ENCODE measurements at places on chromosomes 1 and 21. TPM values are rescaled to one million over a fixed set of nuclear protein-coding genes. Genes with fewer than 3 reads are reported as not detected.

DNA sequence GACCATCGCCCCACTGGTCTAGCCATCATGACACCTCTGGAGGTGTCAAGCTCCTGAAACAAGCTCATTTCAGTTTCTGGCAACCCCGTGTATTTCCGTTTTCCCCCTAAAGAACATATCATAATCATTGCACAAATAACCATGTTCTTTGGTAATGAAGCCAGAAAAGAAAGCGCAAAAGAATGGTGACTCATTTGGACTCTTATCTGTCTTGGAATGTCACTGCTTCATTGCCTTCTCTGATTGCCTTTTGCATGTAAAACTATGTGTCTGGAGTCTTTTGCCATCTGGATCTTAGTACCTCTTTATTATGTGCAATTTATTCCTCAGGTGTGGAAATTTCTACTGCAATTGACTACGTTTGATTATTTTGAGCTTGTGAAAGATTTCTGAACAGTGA lies 110.5 kb downstream of the COLGALT2 start:
- no peak overlapping the region for H3K27ac ChIP-seq
- DNase-seq: no peak
- H3K4me3 ChIP-seq: no peak overlapping the region
- peaks cover 10% of the 10 kb centered on the region for H3K36me3 ChIP-seq
- H3K27me3 ChIP-seq: no peaks in the 10 kb centered on the region

The KDM1A gene
- total RNA-seq: 60.9 TPM

The OR2T35 gene
- total RNA-seq: not detected

The PRAMEF5 gene
- total RNA-seq: not detected

DNA sequence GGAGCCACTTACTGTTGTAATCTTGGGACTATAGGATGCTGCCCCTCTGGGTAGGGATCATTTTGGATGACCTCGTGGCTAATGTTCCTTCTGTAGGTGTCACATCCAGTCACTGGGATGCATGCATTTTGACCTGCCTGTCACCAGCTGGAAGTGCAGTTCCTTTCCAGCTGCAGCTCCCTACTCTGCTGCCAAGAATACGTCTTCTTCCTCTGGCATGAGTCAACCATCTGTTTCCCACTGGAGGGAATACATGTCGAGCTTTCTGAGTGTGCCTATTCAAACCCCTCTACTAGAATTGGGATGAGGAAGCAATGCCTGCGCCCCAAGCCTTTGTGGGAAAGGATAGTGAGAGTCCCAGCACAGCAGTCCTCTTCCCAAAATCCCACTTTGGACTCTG lies 415.5 kb upstream of the ADAMTS5 start:
- H3K27me3 ChIP-seq: no peaks in the 10 kb centered on the region
- no peak overlapping the region for H3K4me3 ChIP-seq
- no peak for DNase-seq
- no peak overlapping the region for H3K27ac ChIP-seq

The IVL gene
- total RNA-seq: not detected

- H3K4me3 ChIP-seq: peak overlapping the region; percentile 30
- no peaks in the 10 kb centered on the region for H3K27me3 ChIP-seq
- peaks cover 26% of the 10 kb centered on the region for H3K4me1 ChIP-seq
- no peaks in the 10 kb centered on the region for H3K36me3 ChIP-seq
These were observed 19.9 kb upstream of the DISC1 start for GRCh38 chr1:231606712-231607111.

DNA sequence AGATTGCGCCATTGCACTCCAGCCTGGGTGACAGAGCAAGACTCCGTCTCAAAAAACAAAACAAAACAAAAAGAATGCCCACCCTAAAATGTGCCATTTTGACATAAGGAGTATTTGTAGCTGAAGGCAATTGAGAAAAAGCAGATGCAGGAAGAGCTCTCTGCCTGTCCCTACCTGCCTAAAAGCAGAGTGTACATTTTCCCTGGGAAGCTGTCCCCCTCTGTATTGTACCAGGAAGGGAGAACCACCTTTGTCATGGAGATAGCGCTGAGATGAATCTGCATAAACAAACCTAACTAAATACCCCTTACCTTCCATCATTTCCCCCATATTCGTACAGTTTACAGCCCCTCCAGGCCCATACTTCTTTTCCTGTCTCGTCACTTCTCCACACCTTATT lies 94.4 kb upstream of the SLC45A1 start:
- H3K36me3 ChIP-seq: peaks cover 8% of the 10 kb centered on the region
- H3K4me3 ChIP-seq: no peak overlapping the region
- H3K27me3 ChIP-seq: peaks cover 38% of the 10 kb centered on the region
- H3K4me1 ChIP-seq: no peaks in the 10 kb centered on the region

- H3K4me3 ChIP-seq: no peak overlapping the region
- H3K27me3 ChIP-seq: peaks cover 1% of the 10 kb centered on the region
- H3K36me3 ChIP-seq: no peaks in the 10 kb centered on the region
- no peak for DNase-seq
These were observed 114.6 kb upstream of the DUSP10 start for GRCh38 chr1:221856228-221857093.

- H3K27ac ChIP-seq: no peak overlapping the region
These were observed 211.7 kb upstream of the UBE2U start for GRCh38 chr1:63991685-63992084.

The MTMR11 gene
- total RNA-seq: 1.5 TPM

DNA sequence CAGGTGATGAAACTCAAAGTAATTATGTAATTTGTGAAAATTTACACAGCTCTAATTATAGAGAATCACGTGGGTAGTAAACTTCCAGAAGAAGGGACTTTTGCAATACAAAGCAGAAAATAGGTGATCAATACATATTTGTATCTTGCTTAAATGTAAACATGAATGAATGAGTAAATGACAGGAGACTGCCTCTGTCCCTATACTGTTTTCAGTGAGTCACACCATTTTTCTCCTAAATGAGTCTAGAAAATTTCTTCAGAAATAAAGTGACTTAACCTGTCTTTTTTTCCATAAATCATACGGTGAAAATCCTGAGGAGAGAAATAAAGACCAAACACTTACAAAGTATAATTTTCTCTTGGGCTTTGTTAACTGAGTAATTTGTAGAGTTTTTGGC lies 11.9 kb downstream of the RAP1A start:
- no peak for DNase-seq
- peaks cover 77% of the 10 kb centered on the region for H3K4me1 ChIP-seq
- H3K36me3 ChIP-seq: peaks cover 31% of the 10 kb centered on the region
- H3K4me3 ChIP-seq: no peak overlapping the region
- H3K27me3 ChIP-seq: no peaks in the 10 kb centered on the region

GRCh38 chr1:147434921-147435320 lies 106.4 kb upstream of the BCL9 start:
- peaks cover 8% of the 10 kb centered on the region for H3K27me3 ChIP-seq
- H3K4me3 ChIP-seq: no peak overlapping the region
- DNase-seq: no peak
- no peak overlapping the region for H3K27ac ChIP-seq
- H3K4me1 ChIP-seq: no peaks in the 10 kb centered on the region
- no peaks in the 10 kb centered on the region for H3K36me3 ChIP-seq

DNA sequence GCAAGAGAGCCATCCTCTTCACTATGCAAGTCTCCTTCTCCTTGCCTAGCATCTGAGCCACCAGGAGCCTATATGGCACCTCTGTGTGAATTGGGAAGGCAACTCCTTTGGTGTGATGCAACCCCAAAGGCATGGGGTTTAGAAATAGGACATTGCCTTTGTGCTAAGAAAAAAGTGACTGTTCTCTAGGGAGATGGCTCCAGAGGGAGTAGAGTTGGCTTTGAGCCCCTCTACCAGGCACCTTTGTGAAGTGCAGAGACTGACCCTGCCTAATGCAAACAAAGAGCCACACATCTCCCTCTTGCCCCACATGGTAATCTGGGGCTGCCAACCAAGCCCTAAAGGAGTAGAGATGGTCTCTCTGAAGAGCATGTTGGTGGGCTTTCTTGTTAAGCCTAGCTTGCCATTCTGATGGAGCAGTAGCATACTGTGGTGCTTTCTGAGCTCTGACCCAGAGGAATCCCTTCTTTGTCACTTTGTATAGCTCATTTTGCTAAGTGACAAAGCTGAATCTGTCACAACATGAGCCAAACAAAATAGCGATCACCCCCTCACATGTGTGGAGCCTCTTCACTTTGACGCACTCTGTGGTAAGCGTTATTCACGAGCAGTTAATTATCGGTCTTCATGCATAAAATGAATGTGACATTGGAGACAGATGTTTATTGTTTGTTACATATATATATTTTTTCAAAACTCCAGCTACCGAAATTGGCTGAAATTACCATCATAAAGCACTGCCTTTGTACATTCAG lies 74.4 kb downstream of the RWDD3 start:
- peaks cover 26% of the 10 kb centered on the region for H3K27me3 ChIP-seq
- DNase-seq: no peak
- no peak overlapping the region for H3K4me3 ChIP-seq
- H3K36me3 ChIP-seq: no peaks in the 10 kb centered on the region
- H3K4me1 ChIP-seq: no peaks in the 10 kb centered on the region

DNA sequence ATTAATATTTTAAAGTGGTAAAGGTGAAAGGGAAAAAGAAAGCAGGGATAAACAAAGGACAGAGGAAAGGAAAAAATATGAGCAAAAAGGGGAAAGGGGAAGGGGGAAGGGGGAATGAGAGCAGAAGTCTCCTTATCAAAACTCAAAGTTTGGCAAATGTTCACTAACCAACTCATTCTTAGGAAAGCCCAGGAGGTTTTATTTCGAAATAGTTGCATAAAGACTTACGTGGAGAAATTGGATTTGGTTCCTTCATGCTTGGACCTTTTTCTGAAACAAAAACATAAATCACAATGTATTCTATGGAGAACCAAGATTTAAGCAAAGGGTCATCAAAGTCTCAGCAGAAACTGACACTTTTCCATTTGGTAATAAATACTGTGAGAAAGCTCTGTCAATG lies 188.1 kb downstream of the TGFBR3 start:
- H3K4me1 ChIP-seq: peaks cover 15% of the 10 kb centered on the region
- H3K27ac ChIP-seq: peak overlapping the region; percentile 18
- H3K36me3 ChIP-seq: peaks cover 14% of the 10 kb centered on the region

GRCh38 chr1:47887475-47888293 lies 109.5 kb downstream of the TRABD2B start:
- DNase-seq: no peak
- H3K27ac ChIP-seq: no peak overlapping the region
- no peaks in the 10 kb centered on the region for H3K4me1 ChIP-seq
- H3K4me3 ChIP-seq: no peak overlapping the region
- H3K36me3 ChIP-seq: no peaks in the 10 kb centered on the region
- peaks cover 18% of the 10 kb centered on the region for H3K27me3 ChIP-seq

- peaks cover 6% of the 10 kb centered on the region for H3K27me3 ChIP-seq
- H3K4me1 ChIP-seq: no peaks in the 10 kb centered on the region
- H3K36me3 ChIP-seq: no peaks in the 10 kb centered on the region
- no peak for DNase-seq
These were observed 13.0 kb downstream of the RGS1 start for GRCh38 chr1:192588546-192588945.

GRCh38 chr1:25106352-25106751 lies 126.0 kb downstream of the SYF2 start:
- peaks cover 23% of the 10 kb centered on the region for H3K4me1 ChIP-seq
- no peak overlapping the region for H3K4me3 ChIP-seq
- peak overlapping the region; percentile 65 for H3K27ac ChIP-seq

DNA sequence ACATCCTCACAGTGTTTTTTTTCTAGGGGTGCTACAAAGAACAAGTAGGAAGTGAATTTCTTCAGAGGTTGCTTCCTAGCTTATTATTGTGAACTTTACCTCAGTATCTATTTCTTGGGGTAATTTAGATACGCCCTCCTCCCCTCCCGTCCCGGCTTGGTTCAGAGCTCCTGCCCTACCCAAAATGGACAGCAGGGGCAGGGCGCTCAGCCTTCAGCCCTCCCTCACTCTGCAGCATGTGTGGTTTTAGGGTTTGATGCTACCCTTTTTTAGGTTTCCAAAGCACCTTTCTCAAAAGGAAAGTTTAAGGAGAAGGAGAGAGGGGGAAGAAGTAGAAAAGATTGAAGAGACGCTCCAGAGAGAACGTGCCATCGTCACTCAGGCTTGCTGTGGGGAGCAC lies 16.9 kb upstream of the POGK start:
- H3K27me3 ChIP-seq: no peaks in the 10 kb centered on the region
- no peak overlapping the region for H3K27ac ChIP-seq
- no peak overlapping the region for H3K4me3 ChIP-seq
- DNase-seq: no peak
- no peaks in the 10 kb centered on the region for H3K4me1 ChIP-seq

DNA sequence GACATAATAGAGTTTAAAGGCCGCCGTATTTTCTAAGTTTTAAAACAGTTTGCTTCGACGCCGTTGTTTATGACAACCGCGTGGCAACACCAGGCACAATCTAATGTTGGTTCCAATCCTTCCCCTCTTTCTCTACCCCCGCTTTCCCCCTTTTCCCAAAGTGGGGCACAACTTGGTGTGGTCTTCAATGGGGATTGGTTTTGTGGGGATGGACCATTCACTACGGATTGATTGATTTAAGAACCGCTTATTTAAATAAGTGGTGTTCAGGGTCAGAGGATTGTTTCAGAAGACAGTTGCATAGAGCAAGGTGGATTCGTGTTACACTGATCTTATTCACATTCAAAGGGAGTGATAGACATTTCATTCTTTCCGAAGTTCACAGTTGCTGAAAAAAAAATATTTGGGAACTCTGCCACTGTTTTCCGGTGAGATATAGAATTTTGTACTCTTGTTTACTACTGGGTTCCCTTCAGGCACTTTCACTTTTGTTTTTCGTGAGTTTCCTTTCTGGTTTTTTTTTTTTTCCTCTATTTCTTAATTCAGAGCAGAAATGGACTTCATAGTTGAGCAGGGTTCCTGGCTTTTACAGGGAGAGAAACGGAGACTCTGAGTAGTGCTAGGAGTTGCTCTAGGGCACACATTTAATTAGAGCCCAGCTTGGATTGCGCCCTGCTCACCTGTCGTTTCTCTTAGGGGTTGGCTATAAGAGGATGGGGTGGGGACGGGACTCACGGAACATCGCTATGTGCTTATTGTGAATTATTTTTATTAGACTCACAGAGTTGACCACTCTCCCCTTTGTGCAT lies 79.6 kb upstream of the AK4 start:
- H3K27ac ChIP-seq: peak overlapping the region; percentile 97
- peaks cover 47% of the 10 kb centered on the region for H3K4me1 ChIP-seq
- H3K36me3 ChIP-seq: no peaks in the 10 kb centered on the region
- H3K27me3 ChIP-seq: no peaks in the 10 kb centered on the region

DNA sequence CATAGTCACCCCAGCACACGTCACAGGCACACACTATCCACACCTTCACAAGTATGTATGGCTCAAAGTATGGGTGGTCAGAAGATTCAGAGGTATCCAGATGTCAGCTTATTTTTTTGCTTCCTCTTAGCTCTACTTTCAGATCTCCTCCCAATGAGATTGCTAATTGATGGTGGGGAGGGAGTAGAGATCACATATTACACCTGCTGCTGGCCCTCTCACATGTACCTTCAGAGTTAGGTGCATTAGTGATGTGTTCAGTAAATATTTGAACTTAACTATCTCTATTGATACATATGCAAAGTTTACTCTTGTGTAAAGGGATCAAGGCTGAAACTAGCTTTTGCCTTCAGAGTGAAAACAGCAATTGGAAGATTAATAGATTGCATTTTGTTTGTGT lies 262.6 kb downstream of the PCP4 start:
- no peak for DNase-seq
- H3K27ac ChIP-seq: no peak overlapping the region
- peaks cover 3% of the 10 kb centered on the region for H3K36me3 ChIP-seq
- no peaks in the 10 kb centered on the region for H3K27me3 ChIP-seq
- H3K4me1 ChIP-seq: no peaks in the 10 kb centered on the region
- no peak overlapping the region for H3K4me3 ChIP-seq

The RGS1 gene
- total RNA-seq: 0.58 TPM

GRCh38 chr1:36092166-36092797 lies 3.6 kb downstream of the ADPRS start:
- H3K36me3 ChIP-seq: no peaks in the 10 kb centered on the region
- peaks cover 33% of the 10 kb centered on the region for H3K4me1 ChIP-seq
- no peak overlapping the region for H3K27ac ChIP-seq
- H3K27me3 ChIP-seq: no peaks in the 10 kb centered on the region
- DNase-seq: no peak

The THEM5 gene
- not detected for total RNA-seq

All from naive thymus-derived CD8-positive, alpha-beta T cell (primary cell).